Activated CD4-positive, alpha-beta memory T cell treated with anti-CD3 and anti-CD28 coated beads, Interleukin-2, amount 10 ng/mL, durations not matched to agents 7 days and 5 days (primary cell): ENCODE measurements at places on chromosomes 13 and 19. TPM values are rescaled to one million over a fixed set of nuclear protein-coding genes. Genes with fewer than 3 reads are reported as not detected.

PLIN5 gene
- total RNA-seq: not detected

CCDC8 gene
- not detected for total RNA-seq

NEK5 gene
- total RNA-seq: not detected

GRCh38 chr13:112703449-112704284, 13.8 kb downstream of the ATP11A start:
- no peak for DNase-seq

- no peak for DNase-seq
Observed at GRCh38 chr13:65125236-65125635, 2104.9 kb downstream of the PCDH9 start.

GRCh38 chr13:48175185-48175584, 57.8 kb upstream of the ITM2B start:
- no peak for DNase-seq

DNA sequence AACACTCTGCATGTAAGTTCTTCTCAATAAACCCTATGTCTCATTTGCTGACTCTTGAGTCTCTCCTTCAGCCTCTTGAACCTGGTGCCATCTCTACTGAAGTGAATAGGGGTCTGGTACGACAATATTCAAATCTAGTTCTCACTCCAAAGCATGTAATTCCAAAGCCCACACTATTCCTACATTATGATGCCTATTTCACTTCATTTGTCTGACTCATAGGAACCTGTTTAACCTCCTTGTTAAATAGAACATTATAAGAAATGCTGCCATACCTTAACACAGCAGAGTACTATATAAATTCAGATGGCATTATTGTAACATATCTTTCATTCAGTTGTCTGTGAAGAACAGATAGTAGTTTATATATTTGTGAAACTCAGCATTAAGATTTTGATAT, 67.1 kb downstream of the STARD13 start:
- DNase-seq: no peak

DNA sequence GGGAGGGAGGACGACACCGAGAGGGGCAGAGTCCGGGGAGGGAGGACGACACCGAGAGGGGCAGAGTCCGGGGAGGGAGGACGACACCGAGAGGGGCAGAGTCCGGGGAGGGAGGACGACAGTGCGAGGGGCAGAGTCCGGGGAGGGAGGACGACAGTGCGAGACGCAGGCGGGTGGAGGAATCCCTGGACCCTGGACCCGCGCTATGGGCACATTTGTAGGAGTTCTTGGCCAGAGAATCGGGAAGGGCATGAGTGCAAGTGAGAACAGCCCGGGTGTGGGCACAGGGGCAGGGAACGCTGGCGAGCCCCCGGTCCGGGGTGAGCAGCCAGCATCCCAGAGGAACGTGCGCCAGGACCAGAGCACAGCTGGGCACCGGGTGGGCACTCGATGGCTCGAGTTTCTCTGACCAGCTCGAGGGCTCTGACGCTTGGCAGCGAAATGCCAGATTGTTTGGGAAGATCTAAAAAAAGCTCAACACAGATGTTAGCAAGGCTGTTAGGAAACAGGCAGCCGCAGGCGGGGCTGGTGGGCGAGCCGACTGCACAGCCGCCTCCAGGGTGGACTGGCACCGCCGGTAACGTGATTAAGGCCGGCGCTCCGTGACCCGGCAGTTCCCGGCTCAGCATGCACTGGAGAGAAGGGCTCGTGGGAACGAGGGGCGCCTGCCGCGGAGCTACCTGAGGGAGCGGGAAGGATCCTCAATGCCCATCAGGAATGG, 17.9 kb upstream of the C2CD4C start:
- no peak for DNase-seq

- DNase-seq: no peak
Observed at GRCh38 chr13:98083507-98083906, 59.4 kb upstream of the FARP1 start.

DNA sequence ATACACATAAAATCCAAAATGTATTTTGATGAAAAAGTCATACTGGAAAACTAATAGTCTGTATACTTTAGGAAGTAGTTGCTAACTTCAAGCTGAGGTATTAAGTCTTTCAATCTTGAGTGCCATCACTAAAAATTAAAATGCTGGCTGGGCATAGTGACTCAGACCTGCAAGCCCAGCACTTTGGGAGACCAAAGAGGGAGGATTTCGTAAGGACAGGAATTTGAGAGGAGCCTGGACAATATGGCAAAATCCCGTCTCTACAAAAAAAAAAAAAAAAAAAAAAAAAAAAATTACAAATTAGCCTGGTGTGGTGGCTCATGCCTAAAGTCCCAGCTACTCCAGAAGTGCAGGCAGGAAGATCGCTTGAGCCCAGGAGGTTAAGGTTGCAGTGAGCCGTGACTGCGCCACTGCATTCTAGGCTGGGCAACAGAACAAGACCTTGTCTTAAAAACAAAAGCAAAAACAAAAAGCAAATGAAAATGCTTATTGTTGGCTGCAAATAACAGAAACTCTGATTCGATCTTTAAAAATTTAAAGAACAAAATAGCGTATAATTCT, 1994.2 kb upstream of the PCDH20 start:
- DNase-seq: no peak

DNA sequence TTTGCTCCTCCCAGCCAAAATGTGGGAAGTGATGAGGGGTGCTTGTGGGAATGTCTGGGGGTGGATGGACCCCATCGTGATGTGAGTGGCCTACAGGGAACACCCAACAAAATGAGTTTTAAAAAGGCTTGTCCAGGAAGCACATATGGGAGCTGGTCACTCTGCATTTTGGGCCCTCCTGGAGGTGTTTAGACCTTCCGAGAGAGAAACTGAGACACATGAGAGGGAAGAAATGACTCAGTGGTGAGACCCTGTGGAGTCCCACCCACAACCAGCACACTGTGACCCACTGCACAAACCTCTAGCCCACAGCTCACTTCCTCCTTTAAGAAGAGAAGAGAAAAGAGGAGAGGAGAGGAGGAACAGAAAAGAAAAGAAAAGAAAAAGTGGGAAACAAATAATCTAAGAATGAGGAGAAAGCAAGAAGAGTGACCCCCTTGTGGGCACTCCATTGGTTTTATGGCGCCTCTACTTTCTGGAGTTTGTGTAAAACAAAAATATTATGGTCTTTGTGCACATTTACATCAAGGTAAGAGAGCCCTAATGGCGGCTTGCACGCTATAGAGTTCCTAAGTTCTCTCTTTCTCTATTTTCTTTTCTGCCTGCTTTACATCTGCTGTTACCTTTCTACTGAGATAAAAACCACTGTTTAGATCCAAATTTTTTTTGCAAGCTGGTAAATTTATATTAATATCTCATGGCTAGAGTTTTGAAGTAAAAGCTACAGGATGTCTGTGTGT, 13.3 kb upstream of the LILRB1 start:
- DNase-seq: no peak
